ENCODE measurements at places on chromosomes 12 and 14. TPM values are rescaled to one million over a fixed set of nuclear protein-coding genes. Genes with fewer than 3 reads are reported as not detected.

GRCh38 chr12:93594766-93595311 is 22.4 kb downstream of the SOCS2 start:
- DNase-seq = no peak

PMEL gene
- 8.9 TPM for total RNA-seq

DNA sequence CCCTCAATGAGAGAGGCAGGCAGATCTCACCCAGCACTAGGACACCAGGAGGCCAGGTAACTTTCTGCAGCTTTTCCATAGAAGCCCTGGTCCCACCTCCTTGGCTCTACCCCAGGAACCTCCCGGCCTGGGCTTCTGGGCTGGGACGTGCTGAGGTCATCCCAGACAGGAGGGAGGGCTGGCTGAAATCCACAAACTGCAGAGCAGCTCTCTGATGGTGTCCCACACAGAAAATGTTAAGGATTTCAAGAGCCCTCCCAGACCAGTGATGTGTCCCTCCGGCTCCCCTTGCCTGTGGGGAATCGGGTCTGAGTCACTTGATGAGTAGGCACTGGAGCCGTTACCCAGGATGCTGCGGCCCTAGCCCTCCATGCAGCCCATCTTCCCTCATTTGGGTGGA is 124.1 kb downstream of the ESRRB start:
- DNase-seq = no peak

DNA sequence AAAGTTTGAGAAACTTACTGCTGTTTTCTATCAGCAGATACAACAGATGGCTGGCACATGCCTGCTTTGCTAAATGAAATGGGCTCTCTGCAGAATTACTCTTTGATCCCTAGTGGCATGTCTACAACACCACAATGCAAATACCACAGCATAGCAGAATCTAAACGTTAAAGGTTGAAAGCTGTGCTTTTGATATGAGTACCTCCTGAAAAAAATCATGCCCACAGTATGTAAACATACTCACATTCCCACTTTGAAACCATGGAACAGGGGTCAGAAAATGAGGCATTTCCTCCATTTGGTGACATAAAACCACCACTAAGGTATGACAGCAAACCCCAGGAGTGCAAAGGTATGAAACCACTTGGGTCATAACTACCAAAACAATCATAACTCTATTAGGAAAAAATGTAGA is 7.5 kb downstream of the WIF1 start:
- no peak for DNase-seq

C12orf60 gene
- total RNA-seq = 11.7 TPM

GRCh38 chr14:90678420-90678819 is 137.8 kb downstream of the TTC7B start:
- DNase-seq = no peak
